ENCODE measurements at places on chromosomes 2 and 18.
A peak's percentile ranks its signal among the peaks of the same experiment; 100 is the strongest.

GRCh38 chr18:11955239-11956029, 25.9 kb upstream of the IMPA2 start:
- DNase-seq: peak; percentile 37

GRCh38 chr2:102059151-102059550, 67.4 kb downstream of the IL1R2 start:
- DNase-seq: no peak

DNA sequence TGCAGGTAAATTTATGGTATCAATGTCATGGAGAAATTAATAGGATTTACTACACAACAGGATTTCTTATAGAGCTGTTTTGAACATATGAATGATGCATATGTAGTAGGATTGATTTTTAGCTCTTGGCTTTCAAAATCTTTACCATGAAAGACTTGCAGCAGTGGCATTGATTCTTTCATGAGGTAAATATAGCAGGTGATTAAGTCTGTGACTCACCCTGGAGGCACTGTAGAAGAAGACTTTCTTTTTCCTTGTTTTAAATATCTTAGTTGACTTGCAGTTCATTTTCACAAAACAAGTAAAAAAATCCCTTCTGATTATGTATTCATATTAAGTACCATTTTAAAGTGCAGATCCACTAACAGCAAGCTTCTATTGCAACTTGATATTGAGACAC, 463.0 kb downstream of the FBXO15 start:
- DNase-seq: no peak

DNA sequence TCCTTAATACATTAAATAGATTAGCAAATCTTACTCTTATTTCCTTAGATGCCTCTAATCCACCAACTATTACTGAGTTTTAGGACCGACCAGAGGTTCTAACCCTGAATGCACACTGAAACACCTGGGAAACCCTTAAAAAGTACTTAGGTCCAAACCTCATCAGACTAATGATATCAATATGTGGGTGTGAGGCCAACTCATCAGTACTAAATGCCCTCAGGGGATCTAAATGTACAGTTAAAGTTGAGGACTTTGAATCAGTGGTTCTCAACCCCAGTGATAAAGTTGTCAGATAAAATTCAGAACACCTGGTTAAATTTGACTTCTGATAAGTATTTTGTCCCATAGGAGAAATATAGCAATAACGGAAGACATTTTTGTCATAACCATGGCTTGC, 20.9 kb downstream of the MMADHC start:
- DNase-seq: no peak

GRCh38 chr2:22887426-22887825, 497.6 kb upstream of the KLHL29 start:
- DNase-seq: no peak

DNA sequence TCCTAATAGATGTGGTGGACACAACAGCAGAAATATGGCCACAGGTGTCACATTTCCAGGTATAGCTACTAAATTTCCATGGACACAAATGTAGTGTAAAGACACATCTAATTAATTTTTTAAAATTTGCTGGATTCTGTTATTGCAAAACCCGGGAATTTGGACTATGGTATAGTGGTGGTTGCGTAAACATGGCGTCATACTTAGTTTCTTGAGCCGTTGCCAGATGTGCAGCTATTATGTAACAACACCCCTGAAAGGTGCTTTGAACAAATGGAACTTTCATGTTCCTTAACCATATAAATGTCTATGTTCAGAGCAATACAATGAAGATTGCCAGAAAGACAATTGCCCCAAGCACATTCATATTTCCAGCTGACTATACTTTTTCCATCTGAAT, 85.9 kb downstream of the HRH4 start:
- DNase-seq: no peak
